GM18507 (cell line): ENCODE measurements at places on chromosomes 5 and 9.

- no peak for DNase-seq
Observed at GRCh38 chr5:141512390-141512910, 23.6 kb downstream of the PCDHGC5 start.

DNA sequence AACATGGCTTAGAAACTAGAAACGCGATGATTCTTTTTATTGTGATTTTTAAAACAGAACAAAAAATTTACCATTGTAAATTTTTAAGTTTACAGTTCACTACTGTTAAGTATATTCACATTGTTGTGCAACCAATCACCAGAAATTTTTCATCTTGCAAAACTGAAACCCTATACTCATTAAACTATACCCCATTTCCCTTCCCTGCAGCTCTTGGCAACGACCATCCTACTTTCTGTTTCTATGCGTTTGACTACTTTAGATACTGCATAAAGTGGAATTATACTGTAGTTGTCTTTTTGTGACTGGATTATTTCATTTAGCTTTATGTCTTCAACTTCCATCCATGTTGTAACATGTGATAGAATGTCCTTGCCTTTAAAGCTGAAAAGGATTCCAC, 52.5 kb downstream of the SPOCK1 start:
- no peak for DNase-seq

- DNase-seq = no peak
Observed at GRCh38 chr9:134839455-134840125, 41.0 kb upstream of the FCN2 start.

DNA sequence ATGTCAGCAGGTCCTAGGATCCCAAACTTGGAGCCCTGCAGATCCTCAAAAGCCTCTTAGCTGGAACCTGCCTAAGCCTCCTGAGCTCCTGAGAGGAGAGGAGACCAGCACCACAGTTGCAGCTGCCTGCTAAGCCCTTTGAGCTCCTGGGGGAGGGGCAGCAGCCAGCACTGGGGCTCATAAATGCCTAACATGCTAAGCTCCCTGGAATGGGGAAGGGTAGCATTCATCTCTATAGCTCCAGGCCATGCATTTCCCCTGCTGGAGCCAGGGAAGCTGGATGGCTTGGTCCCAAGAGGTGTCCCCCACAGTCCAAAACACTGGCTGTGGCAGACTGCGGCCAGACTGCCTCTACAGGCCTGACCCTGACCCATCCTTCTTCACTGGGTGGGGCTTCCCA, 182.7 kb downstream of the KCNN2 start:
- DNase-seq = no peak

DNA sequence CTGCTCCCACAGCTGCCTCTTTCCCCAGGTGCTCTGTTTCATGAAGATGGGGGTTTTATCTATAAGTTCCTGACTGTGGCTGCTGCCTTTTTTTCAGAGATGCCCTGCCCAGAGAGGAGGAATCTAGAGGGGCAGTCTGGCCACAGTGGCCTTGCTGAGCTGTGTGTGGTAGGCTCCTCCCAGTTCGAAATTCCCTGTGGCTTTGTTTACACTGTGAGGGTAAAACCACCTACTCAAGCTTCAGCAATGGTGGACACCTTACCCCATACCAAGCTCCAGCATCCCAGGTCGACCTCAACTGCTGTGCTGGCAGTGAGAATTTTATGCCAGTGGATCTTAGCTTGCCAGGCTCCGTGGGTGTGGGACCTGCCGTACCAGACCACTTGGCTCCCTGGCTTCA, 250.0 kb downstream of the FER start:
- no peak for DNase-seq

- DNase-seq = no peak
Observed at GRCh38 chr9:85543196-85543595, 198.6 kb downstream of the AGTPBP1 start.
